ENCODE measurements at places on chromosomes 5 and 9.

DNA sequence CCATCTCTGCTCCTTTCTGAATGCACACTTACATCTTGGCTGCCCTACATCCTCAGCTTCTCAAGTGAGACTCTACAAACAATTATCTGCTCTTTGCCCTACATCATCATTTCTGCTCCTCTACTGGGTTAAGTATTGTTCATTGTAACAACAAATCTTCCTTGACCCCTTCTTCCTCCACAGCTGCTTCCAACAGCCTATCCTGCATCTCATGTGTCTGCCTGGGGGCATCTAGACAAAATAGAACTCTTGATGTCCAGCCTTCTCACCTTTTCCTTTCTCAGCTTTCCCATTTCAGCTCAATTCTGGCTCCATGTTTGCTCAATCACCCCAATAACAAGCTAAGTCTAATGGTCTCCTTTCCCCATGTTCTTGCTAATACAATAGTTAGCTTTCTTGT, 509.8 kb downstream of the DIRAS2 start:
- peaks cover 1% of the 10 kb centered on the region for H3K27me3 ChIP-seq
- no peak overlapping the region for H3K27ac ChIP-seq
- no peaks in the 10 kb centered on the region for H3K4me1 ChIP-seq
- no peak for DNase-seq
- no peak overlapping the region for H3K4me3 ChIP-seq
- H3K36me3 ChIP-seq: no peaks in the 10 kb centered on the region

GRCh38 chr5:162911873-162912272, 525.5 kb upstream of the CCNG1 start:
- no peak overlapping the region for H3K4me3 ChIP-seq
- no peak for DNase-seq
- no peaks in the 10 kb centered on the region for H3K36me3 ChIP-seq
- no peaks in the 10 kb centered on the region for H3K27me3 ChIP-seq

DNA sequence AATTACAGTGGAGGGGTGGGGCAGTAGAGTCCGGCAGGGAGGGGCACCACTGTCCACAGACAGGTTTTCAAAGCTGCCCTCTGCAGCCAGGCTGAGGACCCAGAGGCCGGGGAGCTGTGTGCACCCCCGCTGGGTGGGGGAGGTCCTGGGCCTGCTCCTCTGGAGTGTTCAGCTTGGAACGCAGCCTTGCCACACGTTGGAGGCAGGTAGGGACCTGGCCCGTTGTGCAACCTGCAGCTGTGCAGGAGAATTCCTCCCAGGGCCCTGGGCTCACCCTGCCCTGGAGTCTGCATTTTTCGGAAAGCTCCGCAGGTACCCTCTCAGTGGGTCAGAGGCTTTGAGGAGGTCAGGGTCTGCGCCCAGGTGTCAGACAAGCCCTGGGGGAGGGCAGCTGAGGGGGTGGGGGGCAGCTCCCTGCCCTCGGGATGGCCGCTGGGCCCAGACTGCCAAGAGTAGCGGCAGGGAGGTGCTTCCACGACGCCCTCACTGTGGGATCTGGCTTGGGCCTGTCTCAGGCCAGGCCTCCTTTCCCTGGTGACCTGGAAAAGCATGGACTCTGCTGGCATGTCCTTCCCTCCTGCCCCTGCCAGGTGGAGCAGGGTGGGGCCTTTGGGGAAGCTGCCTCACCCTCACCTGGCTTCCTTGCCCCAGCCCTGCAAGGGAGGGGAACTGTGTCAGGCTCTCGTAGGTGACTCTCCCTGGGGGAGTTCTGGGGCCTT, 29.5 kb downstream of the RXRA start:
- peaks cover 11% of the 10 kb centered on the region for H3K4me1 ChIP-seq
- DNase-seq: no peak
- no peak overlapping the region for H3K27ac ChIP-seq

DNA sequence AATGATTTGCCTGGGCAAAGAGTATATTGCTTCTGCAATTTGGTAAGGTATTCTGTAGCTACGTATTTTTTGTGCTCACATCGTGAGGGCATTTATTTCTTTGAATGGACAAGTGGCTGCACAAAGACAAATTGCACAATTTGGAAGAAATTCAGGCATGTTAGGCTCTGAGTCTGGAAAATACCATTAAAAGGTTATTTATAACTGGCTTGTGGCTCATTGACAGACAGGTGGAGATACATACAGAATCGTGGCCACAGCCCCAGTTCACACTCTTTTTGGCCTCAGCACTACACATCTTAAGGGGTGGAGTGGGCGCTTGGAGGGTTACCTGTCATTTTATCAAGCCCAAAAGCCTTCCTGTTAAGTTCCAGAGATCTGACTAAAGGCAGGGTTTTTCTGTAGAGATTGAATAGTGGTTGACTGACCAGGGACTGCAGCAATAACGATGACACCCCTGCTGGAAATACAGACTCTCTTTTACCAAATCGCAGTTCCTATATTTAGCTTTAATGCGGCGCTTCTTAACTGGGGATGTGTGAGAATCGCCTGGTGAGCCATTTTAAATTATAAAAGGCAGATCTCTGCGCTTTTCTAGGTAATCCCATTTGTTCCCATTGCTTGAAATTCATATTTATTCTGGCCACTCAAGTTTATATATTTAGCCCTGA, 14.7 kb downstream of the MAN2A1 start:
- H3K27me3 ChIP-seq: no peaks in the 10 kb centered on the region
- peaks cover 13% of the 10 kb centered on the region for H3K36me3 ChIP-seq
- DNase-seq: no peak
- H3K4me3 ChIP-seq: no peak overlapping the region
- H3K27ac ChIP-seq: no peak overlapping the region
- peaks cover 13% of the 10 kb centered on the region for H3K4me1 ChIP-seq

DNA sequence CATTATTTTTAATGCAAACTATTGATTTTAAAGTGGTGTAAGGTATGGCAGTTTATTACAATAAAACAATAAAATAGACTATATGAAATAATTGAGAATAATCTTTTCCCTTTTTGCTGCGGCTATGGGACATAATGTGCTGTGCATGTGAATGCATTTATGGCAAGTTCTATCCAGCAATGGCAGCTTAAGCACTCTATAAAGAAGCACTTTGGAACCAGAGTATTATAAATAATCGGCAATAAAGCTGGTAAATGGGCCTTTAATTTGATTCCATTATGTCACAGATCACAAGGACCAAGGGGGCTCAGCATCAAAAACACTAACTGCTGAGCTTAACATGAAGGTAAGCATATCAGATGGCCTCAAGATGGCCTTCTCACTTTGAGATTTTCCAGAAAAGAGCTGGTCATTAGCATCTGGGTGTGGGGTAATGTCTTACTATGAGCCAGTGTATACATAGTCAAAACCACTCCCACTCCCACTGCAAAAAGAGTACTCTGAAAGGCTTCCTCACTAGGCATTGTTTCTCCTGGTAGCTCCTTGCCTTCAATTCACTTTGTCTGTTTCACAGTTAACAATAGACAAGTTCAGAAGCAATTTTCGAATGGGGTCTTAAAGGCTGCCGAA, 97.1 kb upstream of the ASTN2 start:
- peaks cover 16% of the 10 kb centered on the region for H3K27me3 ChIP-seq
- peaks cover 14% of the 10 kb centered on the region for H3K4me1 ChIP-seq
- no peak overlapping the region for H3K4me3 ChIP-seq
- H3K27ac ChIP-seq: no peak overlapping the region

DNA sequence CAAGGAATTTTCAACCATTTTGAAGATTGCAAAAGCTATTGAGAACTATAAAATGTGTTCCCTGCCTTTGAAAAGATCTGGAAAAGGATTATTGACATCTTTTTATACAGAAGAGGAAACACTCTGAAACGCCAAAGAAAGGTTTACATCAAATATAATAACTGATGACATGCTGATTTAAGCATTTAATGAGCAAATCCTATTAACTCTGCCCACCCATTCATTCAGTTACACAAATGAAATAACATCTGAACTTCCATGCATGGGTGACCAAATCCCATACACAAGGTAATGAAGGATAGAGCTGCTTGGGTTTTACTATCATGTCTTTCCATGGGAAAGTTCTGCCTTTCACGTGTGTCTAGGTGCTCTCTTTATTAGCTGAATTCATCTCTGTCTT, 589.4 kb upstream of the WWC1 start:
- H3K4me1 ChIP-seq: peaks cover 15% of the 10 kb centered on the region
- H3K4me3 ChIP-seq: no peak overlapping the region
- no peak for DNase-seq
- no peaks in the 10 kb centered on the region for H3K36me3 ChIP-seq
- H3K27ac ChIP-seq: no peak overlapping the region

- H3K27ac ChIP-seq: no peak overlapping the region
- no peak for DNase-seq
- H3K4me3 ChIP-seq: no peak overlapping the region
- peaks cover 5% of the 10 kb centered on the region for H3K36me3 ChIP-seq
- H3K27me3 ChIP-seq: no peaks in the 10 kb centered on the region
These were observed 95.6 kb downstream of the MLLT3 start for GRCh38 chr9:20526500-20527319.

GRCh38 chr5:135547590-135548254, 12.0 kb upstream of the NEUROG1 start:
- peaks cover 96% of the 10 kb centered on the region for H3K27me3 ChIP-seq
- peaks cover 19% of the 10 kb centered on the region for H3K4me1 ChIP-seq
- H3K36me3 ChIP-seq: peaks cover 3% of the 10 kb centered on the region
- DNase-seq: no peak
- H3K27ac ChIP-seq: no peak overlapping the region

Measured in neural crest cell (in vitro differentiated cells).